ENCODE measurements at places on chromosomes 12 and 14.

GRCh38 chr12:112107306-112108201, 1.0 kb downstream of the NAA25 start:
- peak; percentile 39 for DNase-seq

GRCh38 chr12:132544498-132544897, 54.5 kb downstream of the FBRSL1 start:
- DNase-seq = no peak

GRCh38 chr12:100375038-100375735, 18.3 kb downstream of the SLC17A8 start:
- peak; percentile 54 for DNase-seq

- DNase-seq = peak; percentile 48
Observed at GRCh38 chr14:58716706-58717105, 78.9 kb downstream of the DACT1 start.

DNA sequence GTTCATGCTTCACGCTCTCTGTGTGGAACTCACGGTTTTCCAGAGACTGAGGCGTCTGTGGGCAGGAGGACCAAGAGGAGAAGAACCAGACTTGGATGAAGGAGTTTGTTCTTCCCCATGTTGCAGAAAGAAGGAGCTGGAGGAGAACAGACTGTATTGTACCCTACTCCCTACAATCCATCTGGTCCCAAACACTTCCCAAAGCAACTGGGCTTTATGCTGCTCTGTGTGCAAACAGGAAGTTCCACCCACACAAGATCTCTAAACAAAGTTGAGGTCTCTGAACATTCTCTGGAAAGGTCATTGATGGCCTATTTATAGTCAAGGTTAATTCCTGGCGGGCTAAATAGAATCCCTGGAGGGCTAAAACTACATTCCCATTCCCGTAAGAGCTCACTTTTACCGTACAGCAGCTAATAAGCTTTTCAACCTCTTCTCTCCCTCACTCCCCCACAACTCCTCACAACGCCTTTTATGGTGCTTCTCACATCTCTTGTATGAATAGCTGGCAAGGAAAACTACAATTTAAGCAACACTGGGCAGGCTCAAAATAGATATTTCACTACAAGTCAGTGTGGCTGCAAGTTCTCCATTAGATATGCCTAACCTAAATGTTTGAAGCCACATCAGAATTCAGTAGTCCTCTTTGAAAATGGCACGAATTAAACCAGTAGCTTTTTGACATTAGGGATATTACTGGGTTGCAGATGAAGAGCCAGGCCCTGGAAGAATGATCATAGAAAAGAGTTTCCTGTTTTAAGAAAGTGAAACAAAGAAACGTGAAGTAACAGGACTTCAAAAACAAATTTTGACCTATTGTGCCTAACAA, at the start of gene A2M:
Gene A2M (minus strand): TSS at position 189 of the 829 bp plus-strand sequence. CDS start 70 bp downstream, at position 119.
- peak; percentile 64 for DNase-seq

DNA sequence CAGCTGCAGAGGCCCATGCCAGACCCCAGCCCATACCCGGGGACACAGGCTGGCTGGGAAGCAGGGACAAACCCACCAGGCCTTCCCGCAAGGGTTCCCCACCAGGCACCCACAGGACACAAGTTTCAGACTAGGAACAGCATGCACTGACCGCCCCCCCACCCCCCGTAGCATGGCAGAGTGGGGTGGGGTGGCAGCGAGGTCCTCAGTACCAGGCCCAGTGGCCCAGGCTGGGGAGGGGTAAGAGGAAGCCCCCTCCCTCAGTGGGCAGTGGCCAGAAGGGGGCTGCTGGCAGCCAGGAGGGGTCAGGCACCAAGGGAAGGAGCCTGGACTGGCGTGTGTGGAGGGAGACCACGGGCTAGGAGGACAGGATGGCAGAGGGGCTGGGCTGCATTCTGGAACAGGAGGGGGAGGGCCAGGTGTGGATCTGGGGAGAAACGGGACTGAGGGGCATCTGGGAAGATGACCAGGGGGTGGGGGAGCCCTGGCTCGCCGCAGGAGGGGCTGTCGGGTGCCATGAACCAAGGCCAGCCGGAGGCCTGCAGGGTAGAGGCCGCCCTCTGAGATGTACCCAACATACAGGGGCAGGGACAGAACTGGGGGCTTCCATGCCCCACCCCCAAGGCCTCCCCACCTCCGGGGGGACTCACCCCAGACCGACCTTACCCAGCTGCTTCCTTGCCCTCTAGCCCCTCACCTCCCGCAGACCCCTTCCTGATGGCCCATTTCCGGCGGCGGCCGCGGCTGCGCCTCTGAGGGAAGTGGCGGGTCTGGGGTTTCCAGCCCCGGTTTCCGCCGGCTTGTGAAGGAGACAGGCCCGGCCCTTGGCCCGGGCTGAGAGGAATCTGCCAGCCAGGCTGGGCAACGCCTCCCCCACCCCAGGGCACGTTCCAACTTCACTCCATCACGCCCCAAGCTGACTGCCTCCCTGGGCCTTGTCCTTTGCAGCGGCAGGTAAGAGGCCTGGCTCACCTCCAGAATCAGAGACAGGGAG, 5.6 kb upstream of the JAG2 start:
- DNase-seq = no peak

GRCh38 chr14:94394581-94395207, 6.3 kb upstream of the SERPINA1 start:
- peak; percentile 49 for DNase-seq

- DNase-seq = peak; percentile 37
Observed at GRCh38 chr14:95440496-95440895, 76.0 kb downstream of the SYNE3 start.

DNA sequence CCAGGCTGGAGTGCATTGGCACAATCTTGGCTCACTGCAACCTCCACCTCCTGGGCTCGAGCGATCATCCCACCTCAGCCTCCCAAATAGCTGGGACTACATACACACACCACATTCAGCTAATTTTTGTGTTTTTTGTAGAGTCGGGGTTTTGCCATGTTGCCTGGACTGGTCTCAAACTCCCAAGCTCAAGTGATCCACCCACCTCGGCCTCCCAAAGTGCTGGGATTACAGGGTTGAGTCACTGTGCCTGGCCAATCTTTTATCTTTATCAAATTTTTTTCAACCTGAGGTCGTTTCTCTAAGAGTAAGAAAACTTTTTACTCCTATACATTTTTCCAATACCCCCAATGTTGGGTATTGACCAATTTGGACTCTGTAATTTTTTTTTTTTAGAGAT, 40.0 kb upstream of the NAP1L1 start:
- DNase-seq = no peak

- no peak for DNase-seq
Observed at GRCh38 chr14:81125536-81125935, 95.2 kb downstream of the GTF2A1 start.

DNA sequence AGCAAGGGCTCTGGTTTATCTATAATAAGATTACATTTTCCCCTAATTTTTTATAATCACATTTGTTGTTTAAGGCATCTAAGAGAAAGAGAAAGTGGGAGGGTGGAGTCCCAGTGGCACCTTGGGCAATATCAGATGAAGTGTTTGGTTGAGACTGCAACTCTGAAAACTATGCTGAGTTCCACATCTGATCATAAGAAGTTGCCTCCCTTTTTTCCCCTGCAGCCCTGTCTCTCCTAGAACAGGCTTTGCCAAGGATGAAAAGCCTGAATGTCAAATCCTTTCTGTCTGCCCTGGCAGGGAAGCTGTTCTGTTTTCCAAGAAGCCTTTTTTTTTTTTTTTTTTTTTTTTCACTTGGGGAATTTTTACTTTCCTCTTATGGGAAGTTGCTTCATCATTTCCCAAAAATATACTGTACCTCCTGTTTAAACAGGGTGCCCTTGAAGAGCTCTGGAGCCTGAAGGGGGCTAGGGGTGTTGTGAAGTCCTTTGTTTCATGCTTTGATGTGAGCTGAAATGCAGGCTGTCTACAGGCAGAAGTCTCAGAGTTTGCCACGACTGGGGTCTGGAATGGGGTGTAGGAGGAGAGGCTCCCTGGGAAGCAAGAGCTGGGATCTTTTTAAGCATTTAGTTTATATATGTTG, 71.3 kb downstream of the SUSD6 start:
- DNase-seq = peak; percentile 16

DNA sequence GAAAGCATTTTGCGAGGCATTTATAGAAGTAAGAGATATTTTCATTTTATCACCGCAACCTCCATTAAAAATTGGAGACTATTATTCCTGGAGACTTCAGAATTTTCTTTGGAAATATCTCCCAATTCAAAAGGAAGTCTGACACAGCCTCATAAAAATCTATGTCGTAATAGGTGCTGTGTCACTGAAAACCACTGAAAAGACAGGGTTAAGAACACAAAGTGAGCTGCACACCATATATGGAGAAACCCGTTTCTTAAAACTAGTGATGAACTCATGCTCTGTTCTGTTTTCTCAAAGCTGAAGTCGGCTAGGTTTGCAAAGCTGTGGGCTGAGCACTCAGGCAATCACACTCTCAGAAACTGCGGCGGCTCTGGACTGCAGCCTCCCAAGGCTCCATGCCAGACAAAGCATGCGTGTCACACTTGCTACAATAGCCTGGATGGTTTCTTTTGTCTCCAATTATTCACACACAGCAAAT, at the start of gene GLIPR1:
Gene GLIPR1 (plus strand): TSS at position 287 of the 481 bp plus-strand sequence. CDS start 126 bp downstream, at position 413.
- peak; percentile 99 for DNase-seq

DNA sequence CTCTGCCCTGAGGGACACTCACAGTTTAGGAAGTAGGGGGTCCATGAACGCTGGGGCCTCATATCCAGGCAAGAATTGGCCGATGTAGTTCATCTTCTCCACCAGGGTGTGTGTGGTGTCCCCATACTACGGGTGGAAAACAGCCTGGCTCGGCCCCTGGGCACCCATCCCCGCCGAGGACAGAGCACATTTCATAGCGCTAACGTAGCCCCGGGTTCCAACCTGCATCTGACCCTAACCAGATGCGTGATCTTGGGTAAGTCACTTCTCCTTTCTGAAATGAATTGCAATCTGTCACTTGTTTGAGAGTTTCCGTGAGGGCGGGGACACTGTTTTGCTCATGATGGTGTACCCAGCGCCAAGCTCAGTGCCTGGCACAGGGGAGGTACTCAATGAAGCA, 9.0 kb downstream of the HPD start:
- no peak for DNase-seq

DNA sequence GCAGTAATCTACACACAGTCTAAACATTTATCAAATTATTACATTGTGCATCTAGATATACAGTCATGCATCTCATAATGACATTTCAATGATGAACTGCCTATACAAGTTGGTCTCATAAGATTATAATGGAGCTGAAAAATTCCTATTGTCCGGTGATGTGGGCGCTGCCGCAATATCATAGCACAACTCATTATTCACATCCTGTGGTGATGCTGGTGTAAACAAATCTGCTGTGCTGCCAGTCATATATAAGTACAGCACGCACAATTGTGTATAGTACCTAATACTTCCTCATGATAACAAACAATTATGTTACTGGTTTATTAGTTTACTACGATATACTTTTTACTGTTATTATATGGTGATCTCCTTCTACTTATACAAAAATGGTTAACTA, 768.8 kb upstream of the NOVA1 start:
- DNase-seq = no peak

DNA sequence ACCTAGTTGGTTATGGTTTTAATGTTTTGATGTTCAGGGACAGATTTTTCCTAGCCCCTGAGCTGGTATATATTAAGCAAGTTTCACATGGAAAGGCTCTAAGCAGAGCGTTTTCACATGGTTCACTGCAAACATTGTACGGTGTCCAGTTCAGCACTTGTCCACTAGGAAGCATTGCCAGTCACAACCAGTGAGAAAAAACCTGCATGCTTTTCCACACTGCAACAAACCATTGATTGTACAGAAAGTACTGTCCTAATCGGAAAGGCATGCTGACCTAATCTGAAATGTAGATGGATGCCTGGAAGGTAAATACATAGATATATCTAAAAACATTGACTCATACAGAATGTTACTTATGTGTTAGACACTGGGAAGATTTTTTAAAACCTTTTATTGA, 25.0 kb upstream of the NPAS3 start:
- DNase-seq = no peak

GRCh38 chr12:33052141-33053051, 155.8 kb upstream of the PKP2 start:
- DNase-seq = no peak

DNA sequence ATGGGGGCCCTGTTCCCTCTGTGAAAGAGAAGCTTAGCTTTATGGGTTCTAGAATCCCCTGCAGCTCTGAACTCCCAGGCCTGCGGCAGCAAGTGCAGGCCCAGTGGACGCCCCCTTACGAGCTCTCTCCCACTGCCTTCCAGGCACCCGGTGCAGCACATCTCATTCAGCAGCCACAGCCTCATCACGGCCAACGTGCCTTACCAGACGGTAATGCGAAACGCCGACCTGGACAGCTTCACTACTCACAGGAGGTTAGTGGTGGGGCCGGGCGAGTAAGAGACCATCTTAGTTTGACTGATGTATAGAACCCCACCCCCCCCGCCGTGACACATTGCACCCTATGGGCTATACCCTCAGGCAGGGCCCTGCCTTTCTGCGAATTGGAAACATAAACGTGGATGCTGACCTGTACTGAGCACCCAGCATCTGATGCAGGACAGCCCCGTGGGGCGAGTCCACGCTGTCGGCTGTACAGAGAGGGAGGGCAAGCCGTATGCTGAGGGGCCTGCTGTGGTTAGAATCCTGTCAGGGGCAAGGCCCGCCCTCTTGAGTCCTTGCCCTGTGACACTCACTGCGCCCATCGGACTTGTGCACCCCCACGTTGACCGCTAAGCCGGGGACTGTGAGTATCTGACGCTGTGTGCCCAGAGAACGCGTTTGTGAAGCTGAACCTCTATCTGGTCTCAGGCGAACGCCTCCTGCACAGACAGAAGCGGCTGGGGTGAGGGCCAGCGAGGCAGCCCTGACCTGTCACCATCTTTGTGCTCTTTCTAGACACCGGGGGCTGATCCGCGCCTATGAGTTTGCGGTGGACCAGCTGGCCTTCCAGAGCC, 71.7 kb downstream of the TESC start:
- no peak for DNase-seq

DNA sequence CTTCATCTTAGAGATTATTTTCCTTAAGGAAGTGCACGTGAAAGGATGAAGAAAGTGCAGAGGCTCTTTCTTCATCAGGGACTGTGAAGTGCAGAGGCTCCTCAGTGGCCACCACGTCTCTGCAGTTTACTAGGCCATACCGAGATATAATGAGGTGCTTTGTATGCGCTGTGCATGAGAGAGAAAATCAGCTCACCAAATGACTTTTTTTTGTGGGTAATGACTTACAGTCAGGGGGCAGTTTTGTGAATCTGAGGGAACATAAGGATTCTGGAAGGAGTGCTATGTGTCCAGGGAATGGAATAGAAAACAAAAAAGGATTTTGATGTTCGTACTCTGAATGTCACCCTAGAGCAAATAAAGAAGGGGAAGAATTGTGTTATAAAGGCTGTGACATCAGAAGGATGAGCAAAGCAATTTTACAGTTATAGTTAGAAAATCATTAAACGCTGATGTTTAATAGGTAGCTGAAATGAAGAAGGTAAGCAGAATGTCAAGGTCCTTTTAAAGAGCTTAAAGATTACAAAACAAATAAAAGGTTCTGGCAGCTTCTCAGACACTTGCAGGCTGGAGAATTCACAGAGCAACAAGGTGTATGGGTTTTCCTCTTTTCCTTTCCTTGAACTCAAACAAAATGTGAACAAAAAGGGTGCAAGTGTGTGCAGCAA, 247.5 kb upstream of the NOVA1 start:
- no peak for DNase-seq

- DNase-seq = no peak
Observed at GRCh38 chr12:16857456-16857923, 251.5 kb upstream of the LMO3 start.

- DNase-seq = no peak
Observed at GRCh38 chr14:23514644-23514957, 37.0 kb downstream of the ZFHX2 start.
